ENCODE measurements at places on chromosomes 6 and 20.

GRCh38 chr20:60254901-60255411, 296.7 kb downstream of the CDH26 start:
- DNase-seq, result no peak

- DNase-seq, result no peak
These were observed 18.3 kb upstream of the FAM162B start for GRCh38 chr6:116783852-116784251.

DNA sequence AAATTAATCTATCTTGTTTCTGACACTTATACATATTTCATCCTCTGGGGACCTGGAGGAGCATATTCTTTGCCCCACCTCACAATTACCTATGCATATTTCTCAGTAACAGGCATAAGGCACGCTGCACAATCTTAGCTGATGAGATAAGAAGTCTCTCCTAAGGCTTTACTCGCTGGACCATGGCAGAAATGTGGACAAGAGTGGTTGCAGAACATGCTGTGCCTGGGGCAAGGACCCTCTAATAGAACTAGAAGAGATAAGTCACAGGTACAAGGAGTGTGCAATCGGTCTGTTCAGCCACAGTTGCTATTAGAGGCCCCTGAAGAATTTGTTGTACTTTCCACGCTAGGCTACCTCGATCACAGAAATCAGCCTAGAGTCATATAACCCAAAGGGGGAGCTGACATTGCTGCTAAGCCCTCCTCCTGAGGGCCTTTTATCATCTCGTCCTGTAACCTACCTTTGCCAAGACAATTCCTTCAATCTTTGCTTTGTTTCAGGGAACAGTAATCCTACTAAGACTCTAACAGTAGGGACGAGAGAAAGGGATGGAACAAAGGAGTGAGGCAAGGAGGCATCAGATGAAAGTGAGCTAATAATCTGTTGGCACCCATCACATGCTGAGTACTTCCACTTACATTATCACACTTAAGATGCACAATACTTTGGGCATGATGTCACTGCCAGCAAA, 16.1 kb upstream of the DEFB129 start:
- no peak for DNase-seq

GRCh38 chr20:57440678-57441509, 49.7 kb downstream of the RBM38 start:
- DNase-seq, result no peak

Data from HEK293T (cell line).